ENCODE measurements at places on chromosomes 16 and 17.

DNA sequence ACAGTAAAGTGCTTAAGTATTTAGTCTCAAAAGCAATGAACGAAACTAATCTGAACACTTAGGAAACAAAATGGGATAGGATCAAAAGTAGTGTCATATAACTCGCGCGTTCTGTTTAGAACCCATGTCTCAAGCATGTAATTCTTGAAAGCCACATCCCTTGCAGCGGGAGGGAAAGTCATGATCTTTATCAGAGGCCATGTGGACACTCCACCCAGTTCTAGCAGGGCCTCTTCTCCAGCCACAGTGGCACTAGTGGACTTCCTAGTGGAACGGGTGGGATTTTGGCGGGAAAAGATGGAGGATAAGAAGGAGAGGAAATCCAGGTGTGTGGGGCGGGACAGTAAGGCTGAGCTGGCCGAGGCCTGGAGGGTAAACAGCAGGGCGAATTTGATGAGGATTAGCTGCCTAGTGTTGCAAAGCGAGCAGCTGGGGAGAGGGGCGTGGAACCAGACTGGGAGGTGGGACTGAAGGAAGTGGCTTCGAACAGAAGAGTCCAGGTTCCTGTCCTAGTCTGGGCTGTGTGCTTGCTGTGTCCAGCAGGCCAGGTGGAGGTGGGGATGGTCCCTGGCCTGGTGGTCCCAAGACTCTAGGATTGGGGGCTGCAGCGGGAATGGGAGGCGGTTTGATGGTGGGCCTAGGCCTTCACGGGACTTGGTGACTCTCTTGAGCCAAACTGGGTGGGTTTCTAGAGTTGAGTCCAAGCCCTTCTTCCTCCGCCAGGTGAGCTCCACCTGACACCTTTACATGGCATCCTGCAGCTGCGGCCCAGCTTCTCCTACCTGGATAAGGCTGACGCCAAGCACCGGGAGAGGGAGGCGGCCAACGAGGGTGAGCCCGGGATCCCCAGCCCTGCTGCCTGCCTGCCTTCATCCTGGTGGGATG, 15.9 kb downstream of the POLR3E start:
- DNase-seq, result no peak

- no peak for DNase-seq
These were observed 73.3 kb upstream of the CNEP1R1 start for GRCh38 chr16:49951574-49952195.

GRCh38 chr17:39170109-39170508, 4.1 kb upstream of the ARL5C start:
- no peak for DNase-seq

GRCh38 chr16:19375561-19376158, 42.0 kb upstream of the TMC5 start:
- DNase-seq, result peak; percentile 71

DNA sequence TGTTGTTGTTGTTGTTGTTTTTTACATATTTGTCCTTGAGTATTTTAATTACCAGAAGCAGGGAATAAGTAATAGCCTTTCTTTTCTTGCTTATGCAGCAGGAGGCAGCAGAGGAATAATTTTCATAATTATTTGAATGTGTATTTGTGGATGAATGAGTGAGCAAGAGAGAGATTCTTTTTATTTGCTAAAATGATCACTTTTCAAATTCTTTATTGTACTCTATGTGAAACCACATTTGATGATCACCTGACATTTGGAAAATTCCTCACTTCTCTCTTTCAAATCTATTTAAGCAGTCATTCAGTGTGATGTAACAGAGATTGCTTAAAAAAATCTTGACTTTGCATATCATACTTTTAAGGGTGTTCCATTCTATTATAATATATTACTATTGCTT, 223.6 kb downstream of the BCAS3 start:
- no peak for DNase-seq

DNA sequence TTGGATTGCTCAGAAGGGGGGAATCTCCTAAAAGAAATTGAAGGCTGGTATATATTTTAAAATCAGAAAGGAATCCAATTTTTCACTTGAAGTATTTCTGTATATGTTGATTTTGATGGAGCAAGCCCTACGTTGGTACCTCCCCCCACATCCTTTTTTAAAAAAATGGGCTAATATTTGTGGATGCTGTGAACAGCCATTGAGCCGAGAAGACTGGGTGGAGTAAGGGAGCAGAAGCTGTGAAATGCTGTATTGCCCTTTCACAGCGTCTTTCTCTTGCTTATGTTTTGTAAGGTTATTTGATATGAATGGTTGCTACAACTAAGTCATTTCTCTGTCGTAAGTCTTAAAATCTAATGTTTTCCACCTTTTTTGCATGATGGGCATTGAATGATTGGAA, 2.3 kb downstream of the PAFAH1B1 start:
- DNase-seq, result peak; percentile 10

DNA sequence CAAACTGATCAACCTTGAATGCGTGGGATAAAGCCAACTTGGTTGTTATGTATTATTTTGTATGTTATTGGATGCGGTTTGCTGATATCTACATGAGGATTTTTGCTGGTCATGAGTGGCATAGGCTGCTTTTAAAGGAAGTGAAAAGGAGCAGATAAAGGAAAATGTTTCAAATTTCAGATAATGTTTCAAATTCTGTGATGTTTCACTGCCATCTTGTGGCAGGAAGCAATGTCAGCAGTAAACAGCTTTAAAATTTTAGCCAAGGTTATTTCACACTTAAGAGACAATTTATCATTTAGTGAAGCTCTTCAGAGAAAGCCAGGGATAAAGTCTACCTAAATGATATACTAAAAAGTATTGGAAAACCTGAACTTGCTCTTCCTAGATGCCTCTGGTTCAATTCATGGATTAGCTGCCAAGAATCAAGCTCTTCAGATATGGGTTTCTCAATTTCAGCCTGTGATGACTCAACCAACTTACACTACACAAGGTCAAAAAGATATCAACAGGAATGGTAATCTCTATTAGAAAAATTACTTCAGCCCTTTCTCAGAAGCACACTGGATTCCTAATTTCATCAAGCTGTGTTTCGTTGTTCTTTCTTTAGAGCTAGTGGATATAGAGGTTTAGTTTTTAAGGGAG, 136.0 kb upstream of the C17orf78 start:
- DNase-seq, result peak; percentile 80

Data from OCI-M1 (cell line).